Heart left ventricle (tissue), 16 donors: ENCODE measurements at places on chromosomes 4 and X.

GRCh38 chrX:11757719-11758399, at the start of gene MSL3:
TSS of gene MSL3 (plus strand) at chrX:11758237. CDS start at chrX:11758264, 27 bp downstream.
- DNase-seq: peak; percentile 74

- DNase-seq: no peak
Measured at GRCh38 chrX:47877327-47877726, 40.6 kb downstream of the ZNF81 start.

DNA sequence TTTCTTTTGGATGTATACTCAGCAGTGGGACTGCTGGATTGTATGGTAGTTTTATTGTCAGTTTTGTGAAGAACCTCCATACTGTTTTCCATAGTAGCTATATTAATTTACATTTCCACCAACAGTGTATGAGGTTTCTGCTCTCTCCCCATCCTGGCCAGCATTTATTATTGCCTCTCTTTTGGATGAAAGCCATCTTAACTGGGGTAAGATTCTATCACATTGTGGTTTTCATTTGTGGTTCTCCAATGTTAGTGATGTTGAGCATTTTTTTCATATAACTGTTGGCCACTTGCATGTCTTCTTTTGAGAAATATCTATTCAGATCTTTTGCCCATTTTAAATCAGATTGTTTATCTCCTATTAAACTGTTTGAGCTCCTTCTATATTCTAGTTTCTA, 27.6 kb downstream of the QRFPR start:
- DNase-seq: no peak

GRCh38 chr4:5893004-5893580, at the start of gene CRMP1:
TSS of gene CRMP1 (minus strand) at chr4:5893086. CDS start at chr4:5892969, 117 bp downstream.
- no peak for DNase-seq

GRCh38 chr4:36187723-36188333, 56.5 kb downstream of the ARAP2 start:
- DNase-seq: no peak

DNA sequence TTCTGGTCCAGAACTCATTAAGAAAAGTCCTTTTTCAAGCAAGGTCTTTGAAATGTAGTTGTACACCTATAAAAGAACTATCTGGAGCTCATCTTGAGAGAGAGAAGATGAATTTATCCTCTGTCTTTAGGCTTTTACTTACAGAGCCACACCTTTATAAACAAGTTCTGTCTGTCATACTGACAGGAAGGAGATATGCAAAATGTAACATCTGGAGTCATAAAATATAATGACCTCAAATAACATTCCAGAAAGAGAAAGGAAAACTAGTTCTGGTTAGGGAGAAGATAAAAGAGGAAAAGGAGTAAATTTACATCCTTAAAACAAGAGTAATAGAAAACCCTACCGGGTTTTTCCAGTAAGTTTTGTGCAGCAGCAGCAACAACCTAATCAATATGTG, 1.3 kb downstream of the INPP4B start:
- DNase-seq: no peak

DNA sequence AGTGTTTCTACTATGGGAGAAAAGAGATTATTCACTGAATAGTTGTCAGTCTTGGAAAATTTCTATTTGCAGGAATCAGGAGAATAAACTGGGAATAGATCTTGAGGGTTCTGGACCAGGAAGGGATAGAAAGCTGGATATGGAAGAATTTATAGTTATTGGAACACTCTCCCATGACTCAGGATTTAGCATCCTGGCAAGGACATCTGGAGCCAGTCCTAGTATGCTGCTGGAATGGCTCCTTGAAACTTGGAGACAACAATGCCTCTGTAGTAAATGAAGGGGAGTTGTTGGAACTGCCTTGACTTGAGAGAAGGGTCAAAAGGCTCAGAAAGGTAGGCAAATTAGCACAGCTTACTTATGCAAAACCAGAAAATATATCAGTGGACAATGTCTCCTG, 23.5 kb upstream of the THOC2 start:
- DNase-seq: no peak

- DNase-seq: no peak
Measured at GRCh38 chr4:138666366-138666765, 349.2 kb upstream of the NOCT start.

DNA sequence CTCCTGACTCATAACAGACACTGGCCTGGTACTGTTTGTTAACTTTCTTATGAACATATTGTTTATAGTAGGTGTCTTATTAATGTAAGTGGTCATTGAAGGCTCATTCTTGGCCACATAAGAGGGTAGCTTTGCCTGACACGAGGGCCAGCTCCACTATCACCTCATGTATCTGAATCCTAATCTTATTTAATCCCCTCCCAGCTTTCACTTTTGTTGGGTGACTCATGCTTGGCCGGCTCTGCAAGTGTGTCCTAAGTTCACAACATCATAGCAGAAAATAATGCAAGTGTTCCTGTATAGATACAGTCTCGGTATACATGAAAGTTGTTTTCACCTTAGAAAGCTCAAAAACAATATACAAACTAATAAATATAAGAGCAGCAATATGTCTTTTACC, 283.8 kb downstream of the IQCM start:
- DNase-seq: no peak

GRCh38 chr4:109754093-109754857, 24.4 kb upstream of the PLA2G12A start:
- no peak for DNase-seq

DNA sequence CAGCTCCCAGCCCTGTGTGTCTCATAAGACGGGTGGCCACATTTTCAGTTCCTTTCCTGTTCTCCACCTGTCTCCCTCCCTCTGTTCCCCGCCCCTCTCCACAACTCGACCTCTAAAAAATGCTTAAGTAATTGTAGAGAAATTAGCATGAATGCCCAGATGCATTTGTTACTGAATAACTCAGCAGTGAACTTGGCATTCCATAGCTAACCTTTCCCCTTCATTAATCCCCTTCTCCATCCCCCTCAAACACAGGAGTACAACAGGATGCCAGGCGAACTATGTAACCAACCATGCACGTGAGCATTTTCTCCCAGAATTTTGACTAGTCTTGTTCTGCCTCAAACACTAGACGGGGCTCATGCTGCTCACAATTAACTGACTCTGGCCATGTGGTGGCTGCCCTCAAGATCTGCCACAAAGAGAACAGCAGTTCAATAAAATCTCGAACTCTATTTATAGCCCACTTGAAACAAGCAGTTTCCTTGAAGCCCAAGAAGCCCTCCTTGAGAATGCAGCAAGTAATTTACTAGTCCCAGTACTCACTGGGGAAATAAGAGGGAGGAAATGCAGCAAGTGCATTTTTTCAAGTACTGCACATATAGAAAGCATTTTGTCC, 351.2 kb downstream of the ARHGAP24 start:
- DNase-seq: no peak

GRCh38 chr4:16694884-16695276, 203.6 kb downstream of the LDB2 start:
- DNase-seq: no peak

DNA sequence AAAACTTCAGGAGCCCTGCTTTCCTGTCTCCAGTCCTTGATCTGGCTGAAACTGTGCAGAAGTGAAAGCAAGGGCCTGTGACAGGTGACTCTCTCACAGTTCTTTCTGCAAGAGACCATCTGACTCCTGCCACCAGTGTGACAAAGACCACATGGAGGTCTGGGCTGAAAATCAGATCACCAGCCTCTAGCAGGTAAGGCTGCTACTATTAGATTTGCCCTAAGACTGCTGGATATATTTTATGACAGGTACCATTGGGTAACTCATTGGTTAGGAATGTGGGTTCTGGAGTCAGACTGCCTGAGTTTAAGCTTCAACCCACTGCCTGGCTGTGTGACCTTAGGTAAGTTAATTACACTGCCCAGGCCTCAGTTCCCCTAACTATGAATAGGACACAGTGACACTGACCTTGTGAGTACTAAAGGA, 163.3 kb upstream of the SLC7A11 start:
- DNase-seq: no peak

DNA sequence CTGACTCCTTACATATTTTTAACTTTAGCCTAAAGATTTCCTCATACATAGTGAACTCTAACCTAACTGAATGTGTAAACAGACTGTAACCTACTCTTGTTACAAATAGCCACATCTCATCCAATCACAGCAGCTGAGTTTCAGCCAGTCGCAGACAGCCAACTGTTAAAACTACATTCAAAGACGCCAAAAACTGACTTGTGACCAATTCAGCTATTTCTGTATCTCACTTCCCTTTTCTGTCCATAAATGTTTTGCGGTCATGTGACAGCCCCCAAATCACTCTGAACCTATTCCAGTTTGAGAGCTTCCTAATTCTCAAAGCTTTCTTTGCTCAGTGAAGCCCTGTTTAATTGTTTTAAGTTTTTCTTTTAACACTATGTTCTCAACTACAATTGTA, 2731.9 kb downstream of the ARAP2 start:
- DNase-seq: no peak

DNA sequence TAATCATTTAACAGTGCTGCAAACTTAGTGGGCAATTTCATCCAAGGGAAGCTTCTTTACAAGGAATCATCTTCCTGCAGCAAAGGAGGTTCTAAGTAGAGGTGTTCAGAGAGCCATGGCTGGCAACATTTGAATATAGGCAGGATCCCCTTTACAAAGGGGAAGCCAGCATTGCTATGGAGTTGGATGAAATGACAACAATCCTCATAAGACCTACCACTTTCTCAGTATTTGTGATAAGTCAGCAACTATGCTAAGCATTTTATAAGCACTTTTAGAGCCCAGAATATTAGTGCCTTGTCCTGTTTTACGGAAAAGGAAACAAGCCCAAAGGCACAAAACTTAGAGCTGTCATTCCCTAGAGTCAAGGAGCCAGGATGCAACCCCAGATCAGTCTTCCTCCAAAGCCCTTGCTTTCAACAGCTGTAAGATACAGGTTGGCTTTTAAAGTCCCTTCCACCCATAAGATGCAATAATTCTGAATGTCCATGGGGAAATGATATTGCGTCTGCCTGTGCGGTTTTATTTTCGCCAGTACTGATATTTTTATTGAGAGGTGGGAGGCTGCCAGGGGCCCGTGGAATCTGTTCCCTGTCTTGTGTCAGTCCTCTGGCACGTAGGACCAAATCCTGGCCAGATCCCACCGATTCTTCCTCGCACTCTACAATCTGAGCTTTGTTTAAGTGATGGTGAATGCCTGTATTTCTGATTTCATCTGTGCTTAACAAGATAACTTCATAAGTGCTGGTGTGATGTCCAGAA, 59.1 kb downstream of the SMIM20 start:
- DNase-seq: no peak

- DNase-seq: no peak
Measured at GRCh38 chr4:93994175-93994994, 165.8 kb downstream of the ATOH1 start.

- DNase-seq: peak; percentile 60
Measured at GRCh38 chr4:7192252-7193029, at the start of gene SORCS2. TSS of gene SORCS2 (plus strand) at chr4:7192538.

GRCh38 chr4:7045553-7045952, 2.4 kb downstream of the TADA2B start:
- no peak for DNase-seq

DNA sequence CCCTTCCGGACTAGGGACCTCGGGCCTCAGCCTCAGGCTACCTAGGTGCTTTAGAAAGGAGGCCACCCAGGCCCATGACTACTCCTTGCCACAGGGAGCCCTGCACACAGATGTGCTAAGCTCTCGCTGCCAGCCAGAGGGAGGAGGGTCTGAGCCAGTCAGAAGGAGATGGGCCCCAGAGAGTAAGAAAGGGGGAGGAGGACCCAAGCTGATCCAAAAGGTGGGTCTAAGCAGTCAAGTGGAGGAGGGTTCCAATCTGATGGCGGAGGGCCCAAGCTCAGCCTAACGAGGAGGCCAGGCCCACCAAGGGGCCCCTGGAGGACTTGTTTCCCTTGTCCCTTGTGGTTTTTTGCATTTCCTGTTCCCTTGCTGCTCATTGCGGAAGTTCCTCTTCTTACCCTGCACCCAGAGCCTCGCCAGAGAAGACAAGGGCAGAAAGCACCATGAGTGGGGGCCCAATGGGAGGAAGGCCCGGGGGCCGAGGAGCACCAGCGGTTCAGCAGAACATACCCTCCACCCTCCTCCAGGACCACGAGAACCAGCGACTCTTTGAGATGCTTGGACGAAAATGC, at the start of gene WAS:
Gene WAS (plus strand): TSS at position 389 of the 572 bp plus-strand sequence. CDS start 55 bp downstream, at position 444.
- peak; percentile 54 for DNase-seq

DNA sequence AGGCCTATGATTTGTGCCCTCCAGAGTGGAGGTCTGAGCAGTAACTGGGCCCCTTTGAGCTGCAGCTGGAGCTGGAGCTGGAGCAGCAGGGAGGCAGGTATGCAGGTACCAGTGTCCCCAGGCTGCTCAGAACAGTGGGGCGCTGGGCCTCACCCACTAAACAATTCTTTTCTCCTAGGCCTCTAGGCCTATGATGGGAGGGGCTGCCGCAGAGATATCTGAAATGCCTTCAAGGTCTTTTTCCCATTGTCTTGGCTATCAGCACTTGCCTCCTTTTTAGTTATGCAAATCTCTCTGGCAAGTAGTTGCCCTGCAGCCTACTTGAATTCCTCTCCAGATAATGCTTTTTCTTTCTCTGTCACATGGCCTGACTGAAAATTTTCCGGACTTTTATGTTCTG, 79.7 kb upstream of the OTUD4 start:
- no peak for DNase-seq

- no peak for DNase-seq
Measured at GRCh38 chr4:107991945-107992630, 2.4 kb downstream of the HADH start.

DNA sequence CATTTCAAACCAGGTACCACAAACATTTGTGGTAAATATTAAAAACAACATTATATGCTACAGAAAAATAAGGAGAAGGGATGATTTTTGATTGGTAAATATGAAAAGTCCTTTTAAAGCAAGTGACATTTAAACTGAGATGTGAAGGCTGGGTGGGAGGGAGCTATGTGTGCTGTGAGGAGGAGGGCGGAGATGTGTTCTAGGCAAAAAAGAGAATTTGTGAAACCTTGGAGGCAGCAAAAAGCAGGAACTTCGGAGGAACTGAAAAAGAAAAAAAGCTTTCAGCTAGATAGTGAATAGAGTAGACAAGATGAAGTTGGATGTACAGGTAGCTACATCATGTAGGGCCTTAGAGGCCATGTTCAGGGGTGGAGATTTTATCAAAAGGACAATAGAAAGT, 10.1 kb upstream of the ARAP2 start:
- no peak for DNase-seq
